Stimulated activated CD4-positive, alpha-beta T cell treated with anti-CD3 and anti-CD28 coated beads, Interleukin-1b, Interleukin-23, amount 100 ng/mL, for 48 hours (primary cell): ENCODE measurements at places on chromosomes 12 and 14.

DNA sequence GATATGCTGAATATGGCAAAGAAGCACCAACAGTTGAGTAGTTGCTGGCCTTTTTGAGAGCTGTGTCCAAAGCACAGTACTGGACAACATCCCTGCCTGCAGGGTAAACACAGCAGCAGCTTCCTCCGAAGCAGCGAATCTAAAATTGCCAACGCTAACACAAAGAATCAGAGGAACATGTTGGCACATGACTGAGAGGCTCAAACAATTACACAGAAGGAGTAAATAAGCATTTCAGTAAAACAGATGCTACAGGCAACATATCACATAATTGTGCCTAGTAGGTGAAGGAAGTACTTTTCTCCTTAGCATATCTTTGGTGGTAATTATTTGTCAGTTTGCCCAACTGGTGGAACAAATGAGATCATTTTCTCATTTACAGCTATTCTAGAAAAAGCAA lies 52.1 kb downstream of the KICS2 start:
- DNase-seq, result no peak

DNA sequence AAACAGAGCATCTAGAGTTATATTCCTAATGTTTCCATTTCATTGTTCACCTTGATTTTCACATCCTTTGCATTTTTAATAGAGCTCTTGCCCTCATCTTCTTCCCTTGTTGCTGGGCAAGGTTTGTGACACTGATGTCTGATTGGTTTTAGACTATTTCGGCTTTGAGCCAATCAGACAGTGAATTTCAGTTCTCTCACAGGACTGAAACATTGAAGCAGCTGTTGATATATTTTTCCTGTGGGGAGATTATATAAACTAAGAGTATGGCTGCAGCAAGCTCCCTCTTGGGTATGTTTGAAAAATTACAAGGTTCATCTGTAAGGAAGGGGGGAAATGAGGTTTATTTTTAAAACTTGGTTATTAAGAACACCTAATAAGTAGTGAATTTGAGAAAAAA lies 51.2 kb downstream of the ATF7IP start:
- peak; percentile 17 for DNase-seq

- DNase-seq, result no peak
These were observed 237.9 kb upstream of the PLEKHG7 start for GRCh38 chr12:92464911-92465310.

DNA sequence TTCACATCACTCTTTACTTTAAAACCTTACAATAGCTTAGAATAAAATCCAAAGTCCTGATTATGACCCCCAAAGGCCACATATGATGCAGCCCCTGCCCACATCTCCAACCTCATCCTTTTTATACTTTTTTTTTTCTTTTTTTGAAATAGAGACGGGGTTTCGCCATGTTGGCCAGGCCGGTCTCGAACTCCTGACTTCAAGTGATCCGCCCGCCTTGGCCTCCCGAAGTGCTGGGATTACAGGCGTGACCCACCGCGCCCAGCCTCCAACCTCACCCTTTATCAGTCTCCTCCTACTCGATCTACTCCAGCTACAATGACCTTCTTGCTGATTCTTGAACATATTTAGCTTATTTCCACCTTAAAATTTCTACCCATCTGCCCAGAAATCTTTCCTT lies 1.2 kb upstream of the MAPKAPK5 start:
- DNase-seq, result no peak

GRCh38 chr12:68646484-68646883 lies 35.8 kb downstream of the RAP1B start:
- DNase-seq, result no peak

- no peak for DNase-seq
These were observed 178.7 kb downstream of the GXYLT1 start for GRCh38 chr12:41966001-41966400.

GRCh38 chr14:77474479-77475177 lies 16.7 kb downstream of the AHSA1 start:
- DNase-seq, result no peak

DNA sequence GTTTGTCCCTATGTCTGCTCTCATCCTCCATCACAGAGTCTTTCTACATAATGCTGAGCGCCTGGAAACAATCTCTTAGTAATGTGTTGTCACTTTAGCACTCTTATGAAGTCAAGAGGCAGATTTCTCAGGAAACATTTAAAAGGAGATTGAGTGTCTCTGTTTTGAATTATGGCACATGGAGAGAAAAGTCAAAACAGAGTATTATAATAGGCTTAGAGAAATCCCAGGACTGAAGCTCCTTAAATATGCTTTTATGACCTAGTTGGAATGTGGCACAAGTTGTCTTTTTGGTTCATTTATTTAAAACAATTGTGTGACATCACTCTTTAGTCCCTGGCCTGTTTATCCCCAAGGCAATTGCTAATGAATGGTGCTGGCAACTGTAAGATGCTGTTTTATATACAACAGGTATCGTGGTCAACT lies 117.8 kb upstream of the HIF1A start:
- no peak for DNase-seq

DNA sequence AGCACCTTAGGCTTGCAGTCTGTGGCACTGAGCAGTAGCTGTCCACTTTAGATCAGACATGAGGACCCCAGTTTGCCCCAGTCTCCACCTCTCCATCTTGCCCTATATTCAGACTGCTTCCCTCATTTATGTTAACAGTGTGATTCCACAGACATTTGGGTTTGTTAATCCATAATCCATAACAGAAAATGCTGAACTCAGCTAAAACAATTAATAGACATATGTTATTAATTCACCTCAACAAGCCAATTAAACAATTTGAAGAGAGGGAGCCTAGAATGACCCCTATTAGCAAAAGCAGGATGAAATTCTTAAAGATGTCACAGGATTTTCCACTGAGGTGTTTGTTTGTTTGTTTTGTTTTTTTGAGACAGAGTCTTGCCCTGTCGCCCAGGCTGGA lies 9.1 kb downstream of the CDKL1 start:
- no peak for DNase-seq

DNA sequence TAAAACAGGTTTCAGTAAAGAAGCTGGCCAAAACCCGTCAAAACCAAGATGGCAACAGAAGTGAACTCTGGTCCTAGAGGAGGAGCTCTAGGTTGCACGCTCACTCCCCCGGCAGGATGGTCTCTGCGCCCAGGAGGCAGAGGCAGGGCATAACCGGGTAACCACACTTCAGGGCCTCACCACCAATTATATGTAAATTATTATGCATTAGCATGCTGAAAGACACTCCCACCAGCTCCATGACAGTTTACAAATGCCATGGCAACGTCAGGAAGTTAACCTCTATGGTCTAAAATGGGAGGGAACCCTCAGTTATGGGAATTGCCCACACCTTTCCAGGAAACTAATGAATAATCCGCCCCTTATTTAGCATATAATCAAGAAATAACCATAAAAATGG lies 20.1 kb upstream of the SLC6A12 start:
- no peak for DNase-seq

GRCh38 chr14:23727566-23728335 lies 91.6 kb downstream of the DHRS2 start:
- DNase-seq, result no peak

DNA sequence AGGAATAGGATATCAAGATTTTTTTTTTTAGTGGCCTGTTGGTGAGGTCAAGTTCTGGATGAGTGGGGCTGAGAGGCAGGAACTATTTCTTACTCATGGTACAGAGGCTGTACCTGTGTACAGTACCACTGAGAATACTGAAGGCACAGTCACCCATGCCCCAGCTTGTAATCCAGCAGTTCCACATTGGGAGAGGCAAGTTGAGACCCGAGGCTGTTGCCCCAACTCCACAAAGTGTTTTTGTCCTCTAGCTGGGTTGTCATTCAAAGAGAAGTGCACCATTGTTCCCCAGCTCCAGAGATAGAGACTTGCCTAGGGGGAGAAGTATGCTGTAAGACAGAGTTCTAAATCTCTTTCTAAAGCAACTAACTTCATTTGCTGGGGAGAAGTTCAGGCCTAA lies 38.7 kb downstream of the ARID2 start:
- DNase-seq, result no peak

GRCh38 chr14:94046696-94047250 lies 20.6 kb downstream of the OTUB2 start:
- no peak for DNase-seq

GRCh38 chr12:56258068-56258819 lies at the start of gene ANKRD52:
Gene ANKRD52, minus strand, starts transcription at chr12:56258384. Its CDS starts 115 bp downstream, at chr12:56258269.
- DNase-seq, result peak; percentile 74

DNA sequence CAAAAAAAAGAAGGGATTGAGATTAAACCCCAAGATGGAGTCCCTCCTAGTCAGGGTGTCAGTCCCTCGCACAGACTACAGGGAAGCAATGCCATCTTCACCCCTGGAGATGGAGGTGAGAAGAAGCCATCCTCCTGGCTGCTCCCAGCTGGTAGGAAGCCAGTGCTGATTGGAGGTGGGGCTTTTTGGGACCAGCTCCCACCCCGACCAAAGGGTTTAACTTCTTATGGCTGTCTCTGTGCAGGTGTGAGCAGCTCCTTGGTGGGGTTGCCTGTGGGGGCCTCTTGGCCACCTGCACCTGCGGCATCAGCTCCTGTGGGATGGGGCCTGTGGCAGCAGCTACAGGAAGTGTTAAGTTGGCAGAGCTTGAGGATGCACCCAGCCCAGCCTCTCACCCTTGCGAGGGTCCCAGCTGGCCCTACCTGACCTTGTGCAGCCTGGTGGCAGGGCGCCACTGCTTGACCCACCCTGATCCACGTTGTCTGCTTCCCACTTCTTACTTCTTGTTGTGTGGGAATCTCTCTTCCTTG lies 3.8 kb upstream of the KRT86 start:
- DNase-seq, result no peak

GRCh38 chr14:50407111-50407812 lies 10.6 kb upstream of the CDKL1 start:
- no peak for DNase-seq

DNA sequence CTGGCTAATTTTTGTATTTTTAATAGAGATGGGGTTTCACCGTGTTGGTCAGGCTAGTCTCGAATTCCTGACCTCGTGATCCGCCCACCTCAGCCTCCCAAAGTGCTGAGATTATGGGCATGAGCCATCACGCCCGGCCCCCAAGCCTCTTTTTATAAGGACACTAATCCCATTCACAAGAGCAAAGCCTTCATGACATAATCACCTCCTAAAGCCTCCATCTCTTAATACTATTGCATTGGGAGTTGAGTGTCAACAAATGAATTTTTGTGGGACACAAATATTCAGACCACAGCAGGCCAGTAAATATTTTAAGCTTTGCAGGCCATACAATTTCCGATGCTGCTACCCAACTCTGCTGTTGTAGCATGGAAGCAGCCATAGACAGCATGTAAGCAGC lies 10.9 kb downstream of the RNF212B start:
- no peak for DNase-seq

DNA sequence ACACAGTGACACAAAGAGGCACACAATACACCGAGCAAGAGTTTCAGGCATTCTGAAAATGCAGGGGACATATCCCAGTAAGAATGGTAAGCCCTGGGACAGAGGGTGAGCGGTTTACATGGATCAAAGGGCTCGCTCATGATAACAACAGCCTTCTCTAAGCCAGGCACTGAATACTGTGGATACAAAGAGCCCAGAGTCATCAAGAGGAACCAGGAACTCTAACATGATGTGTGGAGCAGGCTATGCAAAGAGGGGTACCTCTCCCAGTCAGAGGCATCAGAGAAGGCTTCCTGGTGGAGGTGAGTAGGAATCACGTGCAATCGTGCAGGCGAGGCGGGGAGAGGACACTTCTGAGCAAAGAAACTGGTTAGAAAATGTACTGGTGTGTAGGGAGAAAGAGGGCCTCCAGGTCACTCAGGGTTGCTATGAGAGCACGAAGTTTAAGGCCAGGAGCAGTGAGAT lies 76.9 kb upstream of the EEA1 start:
- DNase-seq, result no peak

DNA sequence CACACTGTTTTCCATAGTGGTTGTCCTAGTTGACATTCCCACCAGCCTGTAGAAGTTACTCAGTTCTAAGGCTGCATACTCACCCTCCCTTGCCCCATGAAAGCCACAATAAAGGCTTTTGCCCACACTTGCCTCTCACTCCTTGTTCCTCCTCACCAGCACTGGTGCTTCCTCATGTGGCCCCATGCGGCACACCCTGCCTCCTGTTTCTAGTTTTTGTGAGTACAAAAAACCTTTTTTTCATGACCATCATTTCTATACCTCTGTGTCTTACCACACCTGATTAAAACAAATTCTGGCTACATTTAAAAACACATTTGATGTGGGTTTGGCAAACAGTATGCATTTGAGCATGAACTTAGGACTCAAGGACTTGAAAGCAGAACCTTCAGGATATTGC lies 40.7 kb upstream of the RIN3 start:
- no peak for DNase-seq

GRCh38 chr12:1859643-1860042 lies 39.3 kb downstream of the LRTM2 start:
- DNase-seq, result no peak

DNA sequence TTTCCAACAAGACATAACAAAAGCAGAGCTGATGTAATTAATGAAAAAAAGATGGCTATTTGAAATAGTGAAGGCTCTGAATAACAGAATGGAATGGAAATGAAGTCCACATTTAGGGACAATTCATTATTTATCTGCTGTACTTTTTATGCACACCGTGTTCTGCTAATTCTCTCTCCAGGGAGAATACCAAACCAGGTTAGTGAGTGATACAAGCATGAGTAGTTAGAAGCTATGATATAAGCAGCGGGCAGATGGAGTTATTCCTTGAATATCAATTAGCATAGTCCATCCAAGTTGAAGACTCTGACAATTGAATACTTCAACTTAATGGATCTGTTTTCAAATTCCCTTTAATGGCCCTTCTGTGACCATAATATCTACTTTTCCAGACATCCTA lies 162.1 kb upstream of the TMTC2 start:
- no peak for DNase-seq

DNA sequence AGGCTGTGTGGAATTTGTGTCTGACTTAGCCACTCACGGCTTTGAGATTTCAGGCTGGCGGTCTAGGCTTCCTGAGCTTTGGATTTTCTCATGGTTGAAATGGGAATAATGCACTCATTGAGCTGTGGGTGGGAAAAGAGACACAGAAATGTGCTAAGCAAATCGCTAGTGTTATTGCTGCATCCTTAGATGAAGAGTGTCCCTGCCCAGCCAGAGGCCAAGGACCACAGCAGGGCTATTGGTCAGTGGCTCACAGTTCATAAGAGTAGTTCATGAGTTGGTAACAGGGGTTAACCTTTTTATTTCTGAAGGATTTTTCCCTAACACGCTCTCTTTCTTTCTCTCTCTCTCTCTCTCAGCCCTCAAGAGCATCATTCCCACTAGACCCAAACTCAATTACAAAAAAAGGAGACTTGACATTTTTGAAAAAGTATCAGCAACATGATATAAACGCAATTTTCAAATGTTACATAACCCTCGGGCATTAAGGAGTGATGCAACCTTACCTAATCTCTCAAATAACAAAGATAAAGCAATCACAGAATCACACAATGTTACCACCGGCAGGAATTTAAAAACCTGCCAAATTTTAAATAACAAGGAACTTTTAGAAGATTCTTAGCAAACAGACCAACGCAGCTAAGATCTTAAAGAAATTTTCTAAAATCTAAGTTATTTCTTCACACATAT lies 36.7 kb upstream of the RMST start:
- DNase-seq, result no peak

GRCh38 chr12:71727958-71728357 lies 26.7 kb upstream of the RAB21 start:
- DNase-seq, result peak; percentile 10

- peak; percentile 5 for DNase-seq
These were observed 113.5 kb upstream of the VASH1 start for GRCh38 chr14:76647697-76648298.

GRCh38 chr14:36580856-36581831 lies 1.3 kb downstream of the NKX2-8 start:
- peak; percentile 13 for DNase-seq
